CD4-positive, alpha-beta T cell treated with Interferon gamma for 1 hour (primary cell): ENCODE measurements at places on chromosomes 3 and 15.

DNA sequence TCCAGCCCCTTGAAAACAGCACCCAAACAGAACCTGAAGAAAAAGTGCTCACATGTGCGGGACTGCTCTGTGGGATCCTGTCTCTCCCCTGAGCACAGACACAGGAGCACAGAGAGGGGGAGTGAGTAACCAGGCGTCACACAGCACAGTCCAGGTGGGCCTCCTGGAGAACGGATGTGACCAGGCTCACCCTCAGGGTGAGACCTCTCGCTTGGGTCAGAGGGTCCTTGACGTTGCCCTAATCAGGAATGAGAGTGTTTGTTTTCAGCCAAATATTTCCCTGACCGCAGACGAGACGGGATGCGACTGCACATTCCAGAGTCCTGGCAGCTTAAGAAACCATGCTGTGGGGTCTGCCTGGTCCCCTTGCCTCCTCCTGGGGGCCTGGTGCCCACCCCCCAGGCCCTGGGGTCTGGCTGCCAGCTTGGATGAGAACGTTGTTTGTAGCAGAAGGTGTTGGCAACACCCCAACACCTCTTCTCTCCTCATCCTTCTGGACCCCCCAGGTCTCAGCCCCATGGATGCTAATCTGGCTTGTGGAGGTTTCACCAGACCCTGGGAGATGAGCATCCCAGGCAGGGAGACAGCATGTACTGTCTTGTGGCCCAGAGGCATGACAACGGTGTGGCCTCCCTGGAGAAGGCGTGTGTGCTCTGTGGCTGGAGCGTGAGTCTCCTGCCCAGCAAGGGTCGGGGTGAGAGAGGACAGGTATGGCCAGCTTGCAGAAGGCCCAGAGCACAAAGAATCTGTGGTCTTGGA, 42.1 kb upstream of the SLC6A6 start:
- no peak for DNase-seq

DNA sequence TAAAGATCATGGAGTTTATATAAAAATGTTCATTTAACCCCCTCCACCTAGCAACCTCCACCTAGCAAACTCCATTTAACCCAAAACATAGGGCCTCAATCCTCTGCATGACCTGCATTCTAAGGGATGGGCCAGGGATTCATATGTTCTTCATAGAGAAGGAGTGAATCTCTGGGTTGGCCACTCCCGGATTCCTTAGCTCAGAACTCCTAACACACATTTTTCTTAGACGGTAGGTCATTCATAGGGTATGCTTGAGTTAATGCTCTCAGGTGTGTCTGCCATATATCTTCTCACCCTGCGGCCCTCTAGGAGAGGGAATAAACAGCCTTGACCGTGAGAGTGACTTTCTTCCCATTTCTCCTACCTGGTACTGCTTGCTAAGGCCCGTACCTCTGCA, 102.0 kb upstream of the IGSF10 start:
- DNase-seq, result no peak

GRCh38 chr3:61334783-61335182, 83.5 kb upstream of the FHIT start:
- no peak for DNase-seq

DNA sequence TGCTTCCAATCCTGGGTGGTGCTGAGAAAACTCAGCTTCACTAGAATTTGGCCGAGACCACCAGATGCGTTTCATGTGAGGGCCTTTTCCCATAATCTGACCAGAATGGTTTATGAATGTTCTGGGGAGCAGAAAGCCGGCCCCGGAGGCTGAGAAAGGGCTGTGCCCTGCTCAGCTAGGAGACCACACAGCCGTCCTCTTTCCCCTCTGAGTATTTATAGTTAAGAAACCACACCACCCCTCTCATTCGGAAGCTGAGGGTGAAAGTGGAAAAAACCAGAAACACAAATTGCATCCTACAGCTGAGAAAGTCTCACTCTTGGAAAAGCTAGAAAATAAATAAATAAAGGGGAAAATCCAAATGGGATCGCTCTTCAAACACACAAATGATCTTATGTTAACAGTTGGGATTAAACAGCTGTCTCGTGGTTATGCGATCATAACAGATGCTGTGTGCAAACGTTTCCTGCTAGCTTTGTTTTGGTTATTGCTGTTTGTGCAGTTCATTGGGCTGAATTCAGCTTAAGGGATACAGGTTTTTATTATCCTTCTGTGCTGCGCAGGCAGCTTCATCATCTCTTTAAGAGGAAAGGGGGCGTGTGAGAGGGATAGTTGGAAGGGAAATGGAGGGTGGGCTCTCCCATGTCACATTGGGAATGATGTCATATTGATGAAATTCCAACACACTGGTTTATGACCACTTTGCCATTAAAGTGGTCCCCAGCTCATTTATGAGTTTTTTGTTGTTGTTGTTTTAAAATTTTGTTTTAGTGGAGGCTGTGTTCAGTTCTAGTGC, 1026.2 kb upstream of the NR2F2 start:
- DNase-seq, result no peak

DNA sequence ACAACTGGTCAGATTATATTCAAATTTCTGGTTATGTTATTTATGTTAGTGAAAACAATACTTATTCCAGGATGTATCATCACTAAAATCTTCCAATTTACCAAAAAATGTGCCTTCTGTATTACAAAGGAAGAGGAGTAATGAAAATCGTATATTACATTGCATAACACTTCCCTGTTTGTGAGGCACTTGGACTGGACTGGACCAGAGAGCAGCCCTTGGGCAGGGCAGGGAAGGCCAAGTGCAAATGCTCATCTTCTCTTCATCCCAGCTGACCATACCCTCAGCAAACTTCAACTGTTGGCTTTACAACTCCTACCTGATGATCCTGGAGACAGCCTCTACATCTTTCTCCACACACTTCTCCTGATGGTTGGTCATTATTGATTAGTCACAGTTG, 285.7 kb upstream of the MME start:
- no peak for DNase-seq

- DNase-seq, result no peak
Measured at GRCh38 chr3:127431066-127431465, 143.2 kb upstream of the PRR20G start.

GRCh38 chr3:178971614-178972013, 100.0 kb downstream of the ZMAT3 start:
- DNase-seq, result no peak

DNA sequence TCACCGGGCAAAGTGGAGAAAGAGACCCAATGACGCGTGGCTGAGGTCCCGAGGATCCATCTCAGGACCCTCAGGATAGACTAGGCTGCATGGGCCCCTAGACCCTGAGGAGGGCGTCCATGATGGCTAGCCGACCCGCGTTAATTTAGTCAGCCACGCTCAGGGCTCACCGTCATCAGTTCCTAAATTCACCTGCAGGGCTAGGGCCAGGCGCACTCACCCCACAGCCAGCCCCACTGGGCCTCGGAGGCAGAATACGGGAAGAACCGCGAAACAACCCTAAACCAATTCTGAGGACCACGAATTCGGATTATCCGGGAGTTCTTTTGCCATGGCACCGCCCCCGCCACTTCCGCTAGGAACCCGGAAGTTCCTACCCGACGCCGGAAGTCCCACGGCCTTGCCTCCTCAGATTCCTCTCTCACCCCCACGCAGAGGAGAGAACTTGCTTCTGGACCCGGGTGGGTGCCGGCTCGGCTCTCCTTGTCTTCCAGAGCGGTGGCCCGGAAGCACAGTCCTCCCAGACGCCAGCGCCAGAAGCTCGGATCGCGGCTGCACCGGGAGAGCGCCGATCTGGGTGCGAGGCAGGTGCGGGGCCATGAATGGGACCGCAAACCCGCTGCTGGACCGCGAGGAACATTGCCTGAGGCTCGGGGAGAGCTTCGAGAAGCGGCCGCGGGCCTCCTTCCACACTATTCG, at the start of the genes EAF1 and METTL6:
Gene EAF1 (plus strand): TSS at position 417 of the 699 bp plus-strand sequence. CDS start 182 bp downstream, at position 599.
Gene METTL6 (minus strand): TSS at position 363 of the 699 bp plus-strand sequence. CDS start 1,033 bp downstream, outside the sequence.
- peak; percentile 83 for DNase-seq

DNA sequence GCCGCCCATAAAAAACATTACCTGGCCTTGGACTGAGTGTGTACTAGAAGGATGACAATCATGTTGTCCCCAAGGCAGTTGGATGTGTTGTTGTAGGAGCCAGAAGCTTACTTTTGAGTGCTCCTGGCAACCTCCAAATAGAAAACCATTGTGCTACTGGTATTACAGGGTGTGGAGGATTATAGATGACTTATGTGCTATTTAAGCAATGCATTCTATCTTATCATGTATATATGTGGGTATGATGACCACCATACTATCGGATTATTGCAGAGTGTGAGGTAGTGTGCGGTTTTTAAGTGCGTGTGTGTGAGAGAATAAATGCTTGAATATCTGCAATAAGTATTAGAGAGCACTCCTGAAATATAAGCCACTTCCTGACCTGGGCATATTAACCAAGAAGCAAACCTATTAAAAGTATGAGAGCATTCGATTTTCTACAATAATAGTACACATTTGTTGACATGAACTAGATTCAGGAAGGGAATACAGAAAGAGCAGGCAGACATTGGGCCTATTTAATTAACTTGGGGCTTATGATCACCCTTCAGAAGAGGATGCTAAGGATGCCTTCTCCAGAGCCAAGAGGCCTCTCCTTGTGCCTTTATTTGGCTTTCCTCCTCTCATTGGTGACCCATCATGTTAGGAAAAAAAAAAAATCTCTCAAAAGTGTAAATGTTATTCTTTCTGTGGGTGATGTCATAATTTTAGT, 11.7 kb upstream of the MBNL1 start:
- no peak for DNase-seq

DNA sequence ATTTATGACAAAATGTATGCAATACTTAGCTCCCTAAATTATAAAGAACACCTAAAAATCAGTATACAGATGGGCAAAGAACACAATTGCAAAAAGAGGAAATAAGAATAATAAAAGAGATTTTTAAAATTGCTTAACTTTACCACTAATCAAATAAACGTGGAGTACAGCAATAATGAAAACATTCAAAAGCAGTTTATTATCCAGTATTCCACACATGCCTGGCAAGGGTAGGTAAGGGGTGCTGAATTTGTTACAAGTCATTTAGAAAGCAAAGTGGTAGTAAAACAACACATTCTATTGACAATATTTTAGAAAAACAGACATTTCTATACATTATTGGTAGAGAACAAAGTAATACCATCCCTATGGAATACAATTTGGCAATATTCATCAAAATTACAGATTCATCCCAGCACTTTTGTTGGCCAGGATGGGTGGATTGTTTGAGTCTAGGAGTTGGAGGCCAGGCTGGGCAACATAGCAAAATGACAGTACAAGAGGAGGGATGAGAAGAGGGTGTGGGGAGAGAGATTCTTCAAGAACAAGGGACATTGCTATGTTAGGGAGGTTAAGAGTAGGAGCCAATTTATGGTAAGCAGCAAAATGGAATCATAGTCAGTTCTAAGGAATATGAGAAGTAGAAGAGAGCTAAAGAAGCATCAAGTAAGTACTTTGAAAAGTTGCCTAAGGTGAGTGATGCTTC, 3.7 kb upstream of the ACKR4 start:
- DNase-seq, result no peak

DNA sequence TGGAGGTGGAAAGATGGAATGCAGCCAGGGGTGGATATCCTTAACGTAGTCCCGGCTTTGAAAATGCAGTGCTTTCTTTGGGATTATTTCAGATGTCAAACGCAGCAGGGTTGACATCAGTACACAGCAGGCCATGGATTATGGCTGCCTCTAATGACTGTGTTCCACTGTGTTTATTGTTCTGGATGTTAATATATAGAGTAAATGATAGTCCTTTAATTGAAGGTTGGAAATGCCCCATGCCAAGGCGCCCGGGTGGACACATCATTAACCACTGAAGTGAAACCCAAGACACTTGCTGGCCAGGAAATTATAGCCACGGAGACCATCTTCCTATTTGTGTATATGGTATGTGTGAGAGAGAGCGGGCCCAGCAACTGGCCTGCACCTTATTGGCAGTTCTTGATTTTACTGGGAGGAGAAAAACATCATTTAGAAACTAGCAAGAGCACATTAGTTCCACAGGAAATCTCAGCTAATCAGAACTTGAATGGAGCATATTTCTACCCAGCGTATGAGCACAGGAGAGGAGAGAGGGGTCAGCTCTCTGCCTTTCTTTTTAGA, 254.9 kb upstream of the RASGRP1 start:
- no peak for DNase-seq

GRCh38 chr3:178137831-178138230, 398.4 kb upstream of the KCNMB2 start:
- DNase-seq, result no peak

DNA sequence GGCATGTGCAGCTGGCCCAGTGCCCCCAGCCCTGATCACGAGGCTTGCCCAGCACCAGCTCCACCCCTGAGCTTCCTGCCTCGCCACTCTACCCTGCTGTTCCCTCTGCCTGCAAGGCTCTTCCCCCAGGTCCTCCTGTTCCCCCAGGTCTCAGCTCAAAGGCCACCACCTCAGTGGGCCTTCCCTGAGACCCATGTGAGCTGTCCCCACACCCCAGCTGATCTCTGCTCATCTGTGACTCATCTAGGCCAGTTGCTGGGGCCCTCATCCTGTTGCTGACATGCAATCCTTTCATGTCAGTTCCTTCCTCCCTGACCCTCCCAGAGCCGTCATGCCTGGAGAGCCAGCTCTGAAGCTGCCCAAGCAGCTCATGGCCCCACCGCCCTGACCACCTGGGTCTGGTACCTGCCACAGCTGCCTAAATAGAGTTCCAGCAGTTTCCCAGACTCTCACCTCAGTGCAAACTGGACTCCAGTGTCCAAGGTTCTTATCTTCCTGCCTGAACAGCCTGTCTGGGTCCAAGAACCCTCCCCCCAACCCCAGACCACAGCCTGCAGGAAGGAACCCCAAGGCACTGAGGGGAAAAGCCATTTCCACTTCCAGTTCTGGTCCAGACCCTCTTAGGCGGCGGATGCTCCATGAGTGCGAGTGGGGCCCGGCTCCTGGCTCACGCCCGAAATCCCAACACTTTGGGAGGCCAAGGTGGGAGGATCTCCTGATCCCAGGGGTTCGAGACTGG, 116.6 kb upstream of the IQSEC1 start:
- DNase-seq, result peak; percentile 48

GRCh38 chr15:57091636-57092035, 173.2 kb downstream of the TCF12 start:
- no peak for DNase-seq

DNA sequence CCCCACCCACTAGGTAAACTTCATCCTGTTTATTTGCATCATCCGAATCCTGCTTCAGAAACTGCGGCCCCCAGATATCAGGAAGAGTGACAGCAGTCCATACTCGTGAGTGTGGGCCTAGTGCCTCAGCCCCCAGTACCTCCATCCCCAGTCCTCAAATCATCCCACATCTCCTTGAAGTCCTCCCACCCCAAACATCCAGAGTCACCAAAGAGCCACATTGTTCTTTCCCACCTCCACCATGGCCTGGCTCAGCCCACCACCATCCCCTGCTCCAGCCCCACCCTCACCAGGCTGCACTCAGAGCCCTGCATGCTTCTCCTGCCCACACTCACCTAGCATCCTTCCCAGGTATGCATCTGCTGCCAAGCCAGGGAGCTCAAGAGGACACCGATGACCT, 29.8 kb downstream of the VIPR1 start:
- no peak for DNase-seq

- no peak for DNase-seq
Measured at GRCh38 chr3:12017516-12017915, 13.3 kb downstream of the SYN2 start.

GRCh38 chr3:88137836-88138235, 11.9 kb upstream of the C3orf38 start:
- no peak for DNase-seq
